ENCODE measurements at places on chromosomes 12 and 14.

DNA sequence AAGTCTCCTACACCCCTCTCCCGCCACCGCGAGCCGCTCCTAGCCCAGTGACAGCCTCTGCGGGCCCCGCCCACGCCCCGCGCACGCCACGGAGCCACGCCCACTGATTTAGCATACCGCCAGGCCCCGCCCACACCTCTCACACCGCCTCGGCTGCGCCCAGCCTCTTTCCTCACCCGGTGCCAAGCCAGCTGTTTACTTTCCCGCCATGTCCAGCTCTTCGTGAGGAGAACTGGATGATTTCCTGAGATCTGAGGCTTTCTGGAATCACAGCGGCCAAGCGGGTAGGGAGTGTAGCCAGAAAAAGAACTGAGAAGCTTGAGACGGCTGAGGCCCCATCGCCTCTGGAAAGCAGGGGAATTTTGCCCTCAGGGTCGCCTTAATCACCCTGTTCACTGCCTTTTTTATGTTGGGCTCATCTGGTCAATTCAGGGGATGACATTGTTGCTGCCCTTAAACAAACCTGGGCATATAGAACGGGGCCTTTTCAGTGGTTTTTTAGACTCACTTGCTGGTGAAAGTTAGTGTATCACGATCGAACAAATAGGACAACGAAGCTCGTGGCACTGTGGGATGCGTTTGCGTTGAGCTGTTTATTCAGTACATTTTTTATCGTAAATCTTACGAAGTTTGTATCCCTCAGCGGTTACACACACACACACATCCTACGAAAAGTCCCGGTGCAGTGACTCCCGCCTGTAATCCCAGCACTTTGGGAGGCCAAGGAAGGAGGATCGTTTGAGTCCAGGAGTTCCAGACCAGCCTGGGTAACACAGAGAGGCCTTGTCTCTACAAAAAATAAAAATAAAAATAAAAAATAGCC lies at the start of gene RNF212B:
RNF212B (plus strand) TSS at position 165 of the 823 bp plus-strand sequence. CDS start 2,410 bp downstream, outside the sequence.
- peak; percentile 39 for DNase-seq

DNA sequence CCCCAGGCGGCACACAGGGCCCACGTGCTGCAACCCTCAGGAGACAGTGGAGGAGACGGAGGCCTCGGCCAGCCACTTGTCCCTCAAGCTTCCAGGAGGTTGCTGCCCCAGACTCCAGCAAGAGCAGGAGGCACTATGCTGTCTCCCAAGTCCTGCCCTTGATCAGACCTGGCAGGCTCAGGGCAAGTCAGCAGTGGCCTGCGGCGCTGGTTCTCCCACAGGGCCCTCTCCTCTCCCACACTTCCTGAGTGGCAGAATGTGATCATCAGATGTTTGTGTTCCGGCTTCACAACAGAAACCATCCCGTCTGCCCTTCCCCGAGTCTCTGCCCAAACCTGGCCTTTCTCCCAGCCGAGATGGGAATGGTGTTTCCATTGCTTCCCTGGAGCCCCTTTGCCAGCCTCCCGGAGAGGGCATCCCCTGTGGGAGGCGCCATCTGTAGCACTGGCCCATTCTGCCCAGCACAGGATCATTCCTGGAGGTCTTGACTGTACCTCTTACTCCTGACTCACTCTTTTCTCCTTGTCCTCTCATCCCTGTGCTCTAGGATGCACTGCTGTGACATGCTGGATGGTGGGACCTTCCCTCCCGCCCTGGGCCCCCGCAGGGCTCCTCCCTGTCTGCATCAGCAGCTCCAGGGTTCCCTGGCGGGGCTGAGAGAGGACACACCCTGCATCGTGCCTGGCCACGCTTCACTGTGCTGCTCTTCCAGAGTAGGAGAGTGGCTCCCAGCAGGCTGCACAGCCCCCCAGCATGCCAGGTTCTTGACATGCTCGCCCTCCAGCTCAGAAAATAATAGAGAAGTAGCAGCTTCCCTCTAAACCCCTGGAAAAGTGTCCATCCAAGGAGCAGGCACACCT lies 114.7 kb upstream of the FKBP4 start:
- DNase-seq, result no peak

GRCh38 chr14:74610866-74611649 lies 979 bp downstream of the LTBP2 start:
- no peak for DNase-seq

DNA sequence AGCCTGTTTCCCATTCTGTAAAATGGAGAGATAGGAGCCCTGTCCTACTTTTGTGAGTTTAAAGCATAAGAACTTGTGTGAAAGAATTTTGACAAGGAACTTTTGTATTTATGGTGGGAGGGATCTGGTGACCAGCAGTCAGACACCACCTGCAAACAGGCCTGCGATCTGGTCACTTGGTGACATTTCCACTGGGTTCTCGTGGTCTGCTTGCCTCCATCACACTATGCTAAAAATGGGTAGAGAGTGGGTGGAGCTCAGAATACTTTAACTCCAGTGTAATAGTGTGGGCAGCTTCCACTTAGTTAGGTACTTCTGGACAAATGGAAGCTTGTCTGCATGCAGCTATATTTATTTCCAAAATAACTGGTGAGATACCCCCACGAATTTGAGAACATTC lies 26.5 kb upstream of the PLXNC1 start:
- DNase-seq, result no peak

- no peak for DNase-seq
These were observed 1.8 kb upstream of the RNU7-1 start for GRCh38 chr12:6941782-6942181.

- DNase-seq, result no peak
These were observed 194.1 kb downstream of the TMTC3 start for GRCh38 chr12:88336076-88336739.

DNA sequence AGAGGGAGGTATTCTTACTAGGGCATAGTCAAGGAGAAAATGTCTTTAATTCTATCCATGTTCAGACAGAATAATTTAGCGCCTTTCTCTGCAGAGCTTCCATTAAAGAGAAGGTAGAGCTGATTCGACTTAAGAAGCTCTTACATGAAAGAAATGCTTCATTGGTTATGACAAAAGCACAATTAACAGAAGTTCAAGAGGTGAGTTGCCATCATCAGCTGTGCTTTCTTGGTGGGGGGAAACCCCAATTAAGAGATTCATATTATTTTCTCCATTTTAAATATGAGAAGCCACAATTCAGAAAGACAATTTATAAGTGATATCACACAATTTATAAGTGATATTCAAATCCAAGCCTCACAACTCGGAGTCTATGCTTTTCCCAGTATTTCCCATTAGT lies 27.8 kb downstream of the RPGRIP1 start:
- DNase-seq, result no peak

DNA sequence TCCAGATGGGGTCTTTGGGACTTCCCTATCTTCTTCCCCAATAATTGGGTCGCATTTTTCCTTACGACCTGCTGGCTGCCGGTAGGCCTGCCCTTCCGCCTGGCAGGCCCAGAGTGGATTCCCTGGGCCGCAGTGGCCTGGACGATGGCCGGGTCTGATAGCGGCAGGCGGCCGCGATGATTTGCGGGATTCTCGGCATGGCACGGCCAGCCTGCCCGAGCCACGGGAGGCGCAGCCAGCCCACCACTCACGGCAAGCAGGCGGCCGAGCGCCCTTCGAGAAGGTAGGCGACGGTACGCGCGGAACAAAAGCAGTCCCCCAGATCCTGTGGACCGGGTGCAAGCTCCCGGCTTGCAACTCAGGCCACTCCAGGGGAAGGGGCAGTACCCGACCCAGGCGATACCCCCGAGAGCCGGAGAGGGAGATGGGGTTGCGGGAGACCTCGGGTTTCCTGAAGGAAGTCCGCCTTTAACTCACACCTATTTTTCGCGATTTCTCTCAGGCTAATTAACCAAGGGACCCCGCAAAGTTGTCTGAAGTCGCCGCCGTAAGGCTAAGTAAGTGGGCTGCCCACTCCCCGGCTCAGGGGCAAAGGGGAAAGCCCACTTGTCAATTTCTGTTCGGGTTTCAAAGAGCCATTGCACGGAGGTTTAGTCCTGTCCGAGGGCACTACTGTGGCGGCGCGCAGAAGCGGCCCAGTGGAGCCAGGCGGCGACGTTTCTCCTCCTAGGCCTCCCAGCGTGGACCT lies 1.4 kb upstream of the GSC start:
- no peak for DNase-seq

- no peak for DNase-seq
These were observed 12.1 kb downstream of the FRMD6 start for GRCh38 chr14:51663783-51664326.

DNA sequence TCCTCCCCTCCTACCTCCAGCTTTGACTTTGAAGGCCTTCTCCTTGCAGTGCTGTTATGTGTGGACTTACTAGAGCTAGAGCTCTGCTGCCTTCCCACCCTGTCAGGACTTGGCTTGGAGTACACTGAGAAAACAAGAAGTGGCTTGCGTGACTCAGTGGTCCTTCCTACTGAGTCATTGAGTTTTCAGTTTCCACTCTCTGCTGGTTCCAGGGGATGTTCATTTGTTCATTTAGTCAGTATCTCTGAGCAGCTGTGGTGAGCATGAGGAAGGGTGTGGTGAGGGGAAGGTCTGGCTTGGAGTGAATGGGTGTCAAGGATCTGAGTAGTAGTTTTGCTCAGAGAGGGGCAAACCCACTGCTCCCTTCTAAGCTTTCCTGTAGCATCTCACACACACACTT lies 17.2 kb upstream of the ELK3 start:
- DNase-seq, result peak; percentile 100

DNA sequence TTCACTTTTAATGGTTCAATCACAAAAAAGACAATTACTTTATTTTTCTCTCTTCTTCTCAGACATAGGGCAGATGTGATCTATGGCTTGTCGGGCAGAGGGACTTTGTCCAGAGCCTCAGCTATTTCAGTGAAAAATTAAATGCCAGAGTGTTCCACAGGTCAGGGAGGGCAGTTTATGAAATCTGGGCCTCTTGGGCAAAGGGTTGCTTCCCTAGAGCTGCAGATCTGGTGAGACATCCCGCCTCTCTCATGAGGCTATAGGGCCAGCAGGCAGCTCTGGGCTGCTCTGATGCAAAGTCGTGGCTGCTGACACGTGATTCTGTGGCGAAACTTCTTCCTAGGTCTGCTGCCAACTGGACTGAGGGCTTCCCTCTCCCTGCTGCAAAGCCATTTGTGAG lies 6.0 kb downstream of the CLMN start:
- DNase-seq, result peak; percentile 18

- no peak for DNase-seq
These were observed 287.0 kb downstream of the RERGL start for GRCh38 chr12:17802657-17803641.

- peak; percentile 71 for DNase-seq
These were observed 34.5 kb downstream of the SCARB1 start for GRCh38 chr12:124829008-124829707.

DNA sequence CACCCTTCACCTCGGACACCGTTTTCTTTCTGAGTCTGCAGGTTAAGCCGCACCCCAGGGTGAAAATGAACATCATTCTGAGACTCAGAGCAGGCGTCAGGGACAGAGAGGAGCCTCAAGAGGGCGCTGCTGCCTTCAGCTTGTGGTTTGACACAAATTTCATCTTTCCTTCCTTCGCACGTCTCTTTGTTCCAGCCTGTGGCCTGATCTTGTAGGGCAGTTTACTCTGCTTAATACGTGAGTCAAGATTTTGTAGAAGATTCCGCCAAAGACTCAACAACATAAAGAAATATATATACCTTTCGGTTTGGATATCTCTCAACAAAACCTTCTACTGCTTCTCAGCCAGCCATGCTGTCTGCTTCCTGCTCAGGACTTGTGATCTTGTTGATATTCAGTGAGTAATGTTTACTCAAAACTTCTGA lies 329.3 kb upstream of the OR4E1 start:
- DNase-seq, result no peak

GRCh38 chr14:63759456-63759855 lies 31.6 kb upstream of the SGPP1 start:
- peak; percentile 17 for DNase-seq

GRCh38 chr12:78229591-78230101 lies 399.0 kb downstream of the NAV3 start:
- peak; percentile 38 for DNase-seq

- no peak for DNase-seq
These were observed 55.2 kb downstream of the WDR20 start for GRCh38 chr14:102194856-102195255.

GRCh38 chr12:8687846-8688601 lies 9.8 kb upstream of the RIMKLB start:
- peak; percentile 81 for DNase-seq

DNA sequence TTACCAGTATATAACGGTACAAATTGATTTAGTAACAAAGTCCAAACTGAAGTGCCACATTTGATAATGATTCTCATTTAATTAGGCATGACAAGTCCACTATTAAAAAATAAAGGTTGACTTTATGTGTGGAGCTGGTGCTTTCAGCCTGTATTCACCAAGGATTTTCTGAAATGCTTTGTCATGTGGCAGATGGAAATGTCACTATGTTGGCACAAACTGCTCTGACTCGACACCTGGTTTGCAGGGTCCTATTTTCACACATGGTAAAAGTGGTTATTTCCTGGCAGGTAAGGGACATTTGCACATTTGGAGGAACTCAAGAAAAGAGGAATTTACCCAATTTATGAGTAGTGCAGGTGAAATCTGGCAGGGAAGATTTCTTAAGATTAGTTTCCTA lies 572.6 kb upstream of the MDGA2 start:
- DNase-seq, result no peak

DNA sequence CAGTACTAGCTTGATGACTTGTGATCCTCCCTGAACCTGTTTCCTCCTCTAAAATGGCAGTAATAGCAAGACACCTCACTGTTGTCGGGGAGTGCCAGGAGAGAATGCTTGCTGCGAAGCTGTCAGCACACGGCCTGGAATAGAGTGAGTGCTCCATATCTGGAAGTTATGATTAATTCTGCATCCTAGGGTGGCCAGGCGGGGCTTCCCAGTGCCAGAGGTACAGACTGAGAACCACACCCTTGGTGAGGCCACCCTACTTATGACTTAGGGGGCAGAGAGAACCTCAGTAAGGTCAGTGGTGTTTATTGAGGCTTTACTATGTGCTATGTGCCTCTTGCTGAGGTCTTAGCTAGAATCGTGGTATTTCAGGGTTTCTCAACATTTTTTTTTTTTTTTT lies 20.1 kb downstream of the MORN3 start:
- no peak for DNase-seq

GRCh38 chr14:74977901-74978385 lies 22.5 kb upstream of the PGF start:
- no peak for DNase-seq

GRCh38 chr12:91172096-91172495 lies 10.5 kb downstream of the DCN start:
- DNase-seq, result no peak

DNA sequence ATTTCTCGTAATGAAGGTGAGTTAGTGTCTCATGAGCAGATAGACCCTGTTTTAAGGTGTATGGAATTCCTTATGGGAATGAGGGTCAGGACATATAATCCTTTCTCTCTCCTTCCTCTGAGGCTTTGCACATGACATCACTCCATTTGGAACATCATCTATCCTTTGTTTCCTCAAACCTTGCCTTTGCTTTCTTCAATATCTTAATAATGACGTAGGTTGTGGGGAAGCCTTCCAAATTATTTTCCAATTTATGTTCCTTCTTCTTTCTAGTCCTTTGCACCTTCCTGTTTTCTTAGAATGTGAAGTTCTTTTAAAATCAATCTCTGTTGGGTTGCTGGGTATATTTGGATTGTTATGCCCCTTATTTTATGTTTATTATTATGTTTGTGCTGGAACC lies 502.9 kb upstream of the STXBP6 start:
- DNase-seq, result no peak

All from HT1080 (cell line).